ENCODE measurements at places on chromosomes 1 and 21.

DNA sequence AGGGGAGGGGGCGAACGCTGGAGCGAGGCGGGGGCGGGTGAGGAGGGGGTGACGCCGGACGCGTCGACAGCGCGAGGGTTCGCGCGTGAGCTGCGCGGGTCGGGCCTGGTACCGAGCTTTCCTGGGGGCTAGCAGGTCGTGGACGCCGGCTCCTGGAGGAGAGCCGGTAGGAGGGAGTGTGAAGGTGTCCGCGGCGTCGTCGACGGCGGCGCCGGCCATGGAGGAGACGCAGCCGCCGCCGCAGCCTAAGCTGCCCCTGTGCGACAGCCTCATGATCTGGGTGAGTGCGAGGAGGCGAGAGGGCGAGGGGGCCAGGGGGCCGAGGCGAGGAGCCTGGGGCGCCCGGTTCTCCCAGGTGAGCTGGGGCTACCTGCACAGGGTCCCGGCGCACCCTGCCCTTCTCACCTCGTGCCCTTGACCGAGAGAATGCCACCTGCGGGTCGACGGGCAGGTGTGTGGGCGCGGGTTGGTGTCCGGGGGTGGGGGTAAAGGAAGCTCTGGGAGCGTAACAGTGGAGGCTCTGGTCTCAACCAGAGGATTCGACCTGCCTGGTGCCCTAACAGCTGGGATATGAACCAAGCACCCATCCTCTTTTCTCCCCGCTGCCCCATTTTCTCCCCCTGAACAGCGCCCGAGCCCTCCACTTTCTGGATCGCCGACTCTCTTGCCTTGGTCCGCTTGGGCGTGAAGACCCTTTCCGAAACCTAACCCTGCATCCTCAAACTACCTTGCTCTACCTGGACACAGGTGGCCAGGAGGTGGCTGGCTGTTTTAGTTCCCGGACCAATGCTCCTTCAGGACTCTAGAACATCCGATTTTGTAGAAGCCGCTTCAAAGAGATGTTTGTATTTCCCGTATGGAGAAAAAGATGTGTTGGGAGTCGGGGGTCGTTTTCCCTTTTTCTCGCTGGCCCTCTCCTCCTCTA is at the start of gene HOOK1:
TSS of gene HOOK1 (plus strand) at position 49 of the 925 bp plus-strand sequence. CDS start at position 218, 169 bp downstream.
- DNase-seq = no peak

DNA sequence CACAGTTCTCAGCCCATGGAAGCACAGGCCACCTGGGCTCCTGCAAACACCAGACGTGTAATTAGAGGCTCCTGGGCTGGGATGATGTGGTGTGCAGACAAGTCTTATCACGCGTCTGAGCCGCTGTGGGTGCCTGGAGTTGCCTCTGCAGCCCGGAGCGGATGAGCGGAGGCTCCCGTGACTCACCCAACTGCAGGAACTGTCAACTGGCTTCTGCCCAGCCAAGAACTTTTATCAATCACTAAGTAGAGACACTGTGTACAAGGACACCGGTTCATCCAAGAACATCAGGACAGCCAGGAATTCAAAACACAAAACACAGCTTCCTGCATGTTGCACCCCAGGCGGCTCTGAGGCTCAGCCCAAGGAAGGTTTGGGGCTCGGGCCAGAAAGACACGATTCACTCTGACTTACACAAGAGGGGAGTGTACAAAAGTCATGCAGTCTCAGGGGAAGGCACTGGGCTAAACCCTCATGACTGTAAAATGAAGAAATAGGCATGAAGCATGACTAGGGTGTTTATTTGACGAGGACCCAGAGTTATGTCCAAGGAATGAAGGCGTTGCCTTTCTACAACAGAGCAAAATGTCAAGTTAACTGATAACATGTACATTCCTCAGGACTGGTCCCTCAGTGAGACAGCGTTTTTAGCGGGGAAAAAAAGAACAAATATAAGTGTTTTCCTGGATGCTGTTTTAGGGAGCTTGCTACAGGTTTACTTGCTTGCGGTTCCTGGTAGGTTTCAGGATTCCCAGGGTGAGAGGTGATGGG is 21.1 kb downstream of the ERRFI1 start:
- DNase-seq = peak; percentile 54

DNA sequence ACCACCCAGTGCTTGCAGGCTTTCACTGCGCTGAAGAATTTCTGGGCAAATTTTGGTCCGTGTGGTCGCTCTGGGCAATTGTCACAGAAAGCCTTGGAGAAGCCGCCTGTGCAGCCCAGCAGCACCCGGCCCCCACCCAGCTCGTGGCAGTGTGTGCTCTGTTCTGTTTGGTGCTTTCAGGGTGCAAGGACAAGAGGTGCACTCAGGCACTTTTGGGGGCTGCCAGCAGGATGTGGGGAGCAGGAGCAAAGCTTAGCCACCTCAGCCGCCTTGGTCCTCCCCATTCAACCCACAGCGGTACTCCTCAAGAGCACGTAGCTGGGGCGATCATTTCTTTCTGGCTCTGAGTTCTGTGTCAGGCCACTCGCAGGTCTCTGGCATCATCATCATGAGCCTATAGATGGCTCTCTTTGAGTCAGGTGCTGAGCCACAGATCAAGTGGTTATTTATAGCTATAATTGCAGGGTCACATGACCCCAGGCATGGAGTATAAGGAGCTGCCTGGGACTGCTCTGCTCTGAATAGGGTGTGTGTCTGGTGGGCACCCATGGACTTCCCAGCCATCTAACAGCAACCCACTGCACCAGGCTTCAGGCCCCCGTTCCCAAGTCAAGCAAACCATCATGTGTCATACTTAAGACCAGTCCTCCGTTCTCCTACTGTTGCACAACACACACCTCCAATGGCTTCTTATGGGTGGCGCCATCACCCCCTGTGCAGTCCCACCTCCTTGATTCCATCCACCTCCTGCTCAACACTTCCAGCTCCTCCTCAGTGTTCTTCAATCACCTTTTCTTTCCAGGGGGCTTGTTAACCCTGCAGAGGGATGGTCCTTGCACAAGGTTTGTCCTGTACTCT is 18.1 kb upstream of the TENT5C start:
- DNase-seq = no peak

DNA sequence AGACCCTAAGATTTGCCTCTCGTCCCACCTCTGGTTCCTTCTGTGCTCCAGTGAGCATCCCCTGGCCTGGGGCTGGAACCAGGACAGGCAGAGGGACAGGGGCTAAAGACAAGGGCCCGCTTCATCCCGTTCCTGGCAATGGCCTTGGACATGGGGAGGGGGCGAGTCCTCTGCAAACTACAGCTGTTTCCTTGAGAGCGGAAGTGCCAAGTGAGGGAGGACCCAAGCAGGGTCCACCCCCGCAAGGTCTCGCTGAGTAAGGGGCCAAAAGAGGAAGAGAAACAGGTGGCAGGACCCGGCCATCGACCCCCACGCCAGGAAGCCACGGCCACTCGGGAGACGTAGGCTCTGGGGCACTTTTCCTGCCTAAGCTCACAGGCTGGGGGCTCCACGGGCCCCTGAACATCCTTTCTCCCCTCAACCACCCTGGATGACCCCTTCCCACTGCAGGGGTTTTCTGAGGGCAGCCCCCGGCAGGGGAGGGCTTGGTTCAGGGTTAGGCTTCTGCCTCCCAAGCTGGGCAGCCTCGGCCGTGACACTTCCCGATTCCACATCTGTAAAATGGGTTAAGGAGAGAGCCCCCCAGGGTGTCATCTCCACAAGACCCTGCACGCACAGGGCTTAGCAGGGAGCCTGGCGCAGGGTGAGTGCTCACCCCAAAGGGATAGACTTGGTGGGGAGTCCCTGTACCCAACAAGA is 17.9 kb upstream of the PLEKHG5 start:
- no peak for DNase-seq

DNA sequence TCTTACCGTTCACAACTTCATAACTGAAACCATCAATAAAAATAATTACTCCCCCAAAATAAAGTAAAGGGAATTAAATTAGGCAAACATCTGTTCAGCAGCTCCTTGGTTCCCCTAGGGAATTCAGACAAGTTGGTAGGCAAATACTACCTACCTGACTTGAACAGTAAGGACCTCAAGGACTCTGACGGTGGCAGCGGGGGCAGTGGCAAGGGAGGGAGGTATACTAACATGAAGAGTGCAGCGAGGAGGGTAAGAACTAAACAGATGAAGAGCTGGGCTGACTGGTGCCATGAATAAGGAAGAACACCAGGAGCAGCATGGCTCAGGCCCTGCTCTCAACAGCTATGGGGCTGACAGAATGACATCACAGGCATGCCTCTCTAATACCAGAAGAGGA is 33.1 kb downstream of the MTOR start:
- peak; percentile 46 for DNase-seq

DNA sequence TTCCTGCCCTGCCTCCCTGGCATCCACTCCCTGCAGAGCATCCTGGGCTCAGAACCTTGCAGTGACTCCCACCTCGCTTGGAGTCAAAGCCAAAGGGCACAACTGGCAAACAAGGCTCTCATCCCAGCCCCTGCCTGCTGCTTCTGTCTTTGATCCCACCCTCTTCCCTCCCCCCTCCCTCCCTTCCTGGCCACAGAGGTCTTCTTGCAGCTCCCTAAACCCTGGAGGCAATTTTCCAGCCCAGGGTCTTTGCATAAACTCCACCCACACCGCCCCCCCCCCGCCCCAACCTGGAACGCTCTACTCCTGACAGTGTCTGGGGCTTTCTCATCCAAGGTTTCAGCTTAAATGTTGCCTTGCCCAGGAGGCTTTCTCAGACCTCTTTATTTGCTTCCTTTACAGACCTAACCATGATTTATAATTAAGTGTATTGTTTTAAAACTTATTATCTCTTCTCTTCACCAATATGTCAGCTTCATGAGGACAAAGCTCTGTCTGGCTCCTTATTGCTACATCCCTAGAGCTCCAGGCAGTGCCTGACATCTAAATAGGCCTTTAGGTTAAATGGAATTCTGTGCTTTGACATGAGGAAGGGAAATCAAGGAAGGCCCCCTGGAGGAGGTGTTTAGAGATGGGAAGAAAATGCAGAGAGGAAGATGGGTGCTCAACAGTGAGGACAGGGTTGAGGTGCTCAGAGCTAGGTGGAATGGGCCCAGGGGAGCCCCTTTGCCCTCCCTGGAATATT is 37.7 kb upstream of the PADI1 start:
- no peak for DNase-seq

DNA sequence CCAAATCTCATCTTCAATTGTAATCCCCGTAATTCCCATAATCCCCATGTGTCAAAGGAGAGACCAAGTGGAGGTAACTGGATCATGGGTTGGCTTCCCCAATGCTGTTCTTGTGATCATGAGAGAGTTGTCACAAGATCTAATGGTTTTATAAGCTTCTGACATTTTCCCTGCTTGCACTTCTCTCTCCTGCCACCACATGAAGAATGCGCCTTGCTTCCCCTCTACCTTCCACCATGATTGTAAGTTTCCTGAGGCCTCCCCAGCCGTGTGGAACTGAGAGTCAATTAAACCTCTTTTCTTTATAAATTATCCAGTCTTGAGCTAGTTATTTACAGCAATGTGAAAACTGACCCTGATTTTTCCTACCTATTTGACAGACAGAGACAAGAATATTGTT is 162.5 kb upstream of the SYT6 start:
- no peak for DNase-seq

DNA sequence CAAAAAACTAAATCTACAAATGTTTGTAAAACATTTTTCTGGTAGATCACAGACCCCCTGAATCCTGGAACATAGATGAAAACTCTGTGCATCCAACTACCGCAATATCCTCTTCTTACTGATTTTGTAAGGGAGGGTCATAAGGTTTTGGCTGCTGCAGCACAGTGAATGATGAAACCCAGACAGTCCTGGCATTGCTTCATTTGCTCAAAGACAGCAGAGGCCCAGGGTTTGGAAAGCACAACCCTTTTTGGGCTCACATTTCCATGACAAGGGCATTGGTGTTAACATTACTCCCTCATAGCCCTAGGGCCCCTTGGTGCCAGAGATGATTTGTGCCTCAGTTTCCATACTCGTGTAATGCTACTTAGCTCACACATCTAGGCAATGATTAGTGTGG is 51.2 kb downstream of the PLXNA2 start:
- no peak for DNase-seq

- DNase-seq = no peak
Measured at GRCh38 chr1:31573261-31573660, 3.1 kb upstream of the TINAGL1 start.

DNA sequence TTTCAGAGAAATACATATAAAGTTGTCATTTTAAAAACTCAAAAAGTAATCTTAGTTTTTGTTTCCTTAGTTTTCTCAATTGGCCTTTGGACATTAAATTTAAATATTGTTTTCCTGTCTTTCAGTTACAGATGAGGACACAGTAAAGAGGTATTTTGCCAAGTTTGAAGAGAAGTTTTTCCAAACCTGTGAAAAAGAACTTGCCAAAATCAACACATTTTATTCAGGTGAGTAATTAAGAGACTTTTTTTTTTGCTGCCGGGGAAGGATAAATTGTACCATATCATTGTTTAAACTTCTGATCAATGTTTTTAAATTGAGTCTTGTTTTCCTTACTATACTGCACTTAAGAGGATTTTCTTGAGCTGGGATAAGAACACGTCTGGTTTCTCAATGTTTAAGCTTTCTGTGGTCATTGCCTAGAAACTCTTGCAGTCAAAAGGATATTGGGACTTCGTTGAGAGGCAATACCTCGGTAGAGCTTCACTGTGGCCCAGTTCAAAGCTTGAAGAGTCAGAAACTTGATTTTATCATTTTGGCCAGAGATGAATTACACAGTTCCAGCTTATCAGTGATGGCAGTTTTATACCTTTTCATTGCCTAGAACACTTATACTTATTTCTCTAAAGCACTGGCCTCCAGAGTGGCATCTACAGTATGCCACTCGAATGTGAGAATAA is 124.9 kb upstream of the KIAA1614 start:
- no peak for DNase-seq

Data from NCI-H1436 (cell line).